Activated CD8-positive, alpha-beta memory T cell treated with anti-CD3 and anti-CD28 coated beads for 1 hour (primary cell): ENCODE measurements at places on chromosomes 7 and 10.

DNA sequence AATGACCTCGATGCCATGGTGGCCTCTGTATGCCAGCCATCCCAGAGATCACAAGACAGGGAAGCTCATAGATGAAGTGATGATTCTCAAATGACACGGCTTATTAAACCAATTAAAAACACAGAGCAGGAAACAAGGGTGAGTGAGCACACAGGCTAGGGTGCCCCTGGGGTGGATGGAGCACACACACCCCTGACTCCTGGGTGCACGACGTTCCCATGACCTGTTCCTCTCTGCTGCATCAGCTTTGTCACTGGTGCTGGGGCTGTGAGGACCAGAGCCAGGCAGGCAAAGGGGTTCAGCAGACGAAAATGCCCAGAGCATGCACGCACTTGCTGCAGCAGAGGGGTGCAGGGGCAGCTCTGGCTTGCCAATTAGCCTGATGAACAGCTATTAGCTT is 86.5 kb upstream of the LRRC4 start:
- DNase-seq = no peak

DNA sequence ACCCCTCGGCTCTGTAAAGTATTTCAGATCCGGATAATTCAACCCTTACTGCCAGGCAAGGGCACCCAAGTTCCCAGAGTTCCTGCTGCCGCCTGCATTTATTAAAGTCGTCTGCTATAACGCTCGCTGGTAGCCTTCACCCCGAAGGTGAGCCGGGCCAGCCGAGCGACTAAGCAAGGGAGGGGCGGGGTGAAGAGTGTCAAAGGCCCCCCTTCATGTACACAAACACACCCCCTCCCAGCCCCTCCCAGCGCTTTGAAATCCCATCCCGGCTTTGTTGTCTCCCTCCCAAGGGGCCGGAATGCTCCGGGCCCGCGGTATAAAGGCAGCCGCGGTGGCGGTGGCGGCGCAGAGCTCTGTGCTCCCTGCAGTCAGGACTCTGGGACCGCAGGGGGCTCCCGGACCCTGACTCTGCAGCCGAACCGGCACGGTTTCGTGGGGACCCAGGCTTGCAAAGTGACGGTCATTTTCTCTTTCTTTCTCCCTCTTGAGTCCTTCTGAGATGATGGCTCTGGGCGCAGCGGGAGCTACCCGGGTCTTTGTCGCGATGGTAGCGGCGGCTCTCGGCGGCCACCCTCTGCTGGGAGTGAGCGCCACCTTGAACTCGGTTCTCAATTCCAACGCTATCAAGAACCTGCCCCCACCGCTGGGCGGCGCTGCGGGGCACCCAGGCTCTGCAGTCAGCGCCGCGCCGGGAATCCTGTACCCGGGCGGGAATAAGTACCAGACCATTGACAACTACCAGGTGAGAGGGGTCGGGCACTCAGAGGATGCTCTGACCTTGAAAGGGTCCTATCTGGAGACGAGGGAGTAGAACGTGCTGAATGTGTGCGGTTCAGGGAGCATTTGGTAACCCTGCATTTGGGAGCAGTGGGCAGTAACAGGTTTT is at the start of gene DKK1:
Gene DKK1 (plus strand): TSS at position 349 of the 889 bp plus-strand sequence. CDS start 154 bp downstream, at position 503.
- no peak for DNase-seq

DNA sequence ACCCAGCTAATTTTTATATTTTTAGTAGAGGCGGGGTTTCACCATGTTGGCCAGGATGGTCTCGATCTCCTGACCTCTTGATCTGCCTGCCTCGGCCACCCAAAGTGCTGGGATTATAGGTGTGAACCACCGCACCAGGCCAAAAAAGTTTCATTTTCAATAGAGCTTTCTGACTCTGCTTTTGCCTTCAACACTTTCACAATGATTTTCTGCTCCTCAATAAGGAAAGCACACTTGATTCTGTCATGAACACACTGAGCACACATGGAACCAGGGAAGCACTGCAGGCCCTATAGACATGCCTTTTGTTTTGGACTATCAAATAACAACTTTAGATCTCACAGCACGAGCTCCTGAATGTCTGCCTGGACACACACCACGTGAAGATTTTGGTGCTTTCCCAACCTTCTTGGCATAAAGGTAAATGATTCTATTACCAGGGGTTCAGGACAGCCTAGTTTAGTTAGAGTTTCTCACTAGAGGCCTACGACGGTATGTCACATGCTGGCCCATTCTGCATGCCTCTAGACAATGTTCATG is 8.0 kb downstream of the RRP12 start:
- DNase-seq = no peak

DNA sequence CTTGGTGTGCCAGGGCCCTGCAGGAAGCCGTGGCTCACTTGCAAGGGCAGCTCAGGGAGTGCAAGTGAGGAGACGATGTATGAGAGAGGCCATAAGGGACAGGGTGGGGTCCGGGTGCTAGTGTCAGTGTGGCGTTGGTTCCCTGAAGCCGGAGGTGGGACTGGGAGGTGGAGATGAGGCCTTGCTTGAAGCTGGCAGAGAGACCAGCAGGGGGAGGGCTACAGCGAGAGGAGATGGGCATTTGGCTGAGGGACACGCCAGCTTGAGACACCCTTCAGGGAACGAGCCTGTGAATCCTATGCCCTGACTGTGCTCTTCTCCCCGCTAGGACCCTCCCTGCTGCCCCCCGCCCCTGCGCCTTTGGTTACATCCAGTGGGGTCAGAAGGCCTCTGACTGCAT is 529.1 kb downstream of the TCERG1L start:
- no peak for DNase-seq

DNA sequence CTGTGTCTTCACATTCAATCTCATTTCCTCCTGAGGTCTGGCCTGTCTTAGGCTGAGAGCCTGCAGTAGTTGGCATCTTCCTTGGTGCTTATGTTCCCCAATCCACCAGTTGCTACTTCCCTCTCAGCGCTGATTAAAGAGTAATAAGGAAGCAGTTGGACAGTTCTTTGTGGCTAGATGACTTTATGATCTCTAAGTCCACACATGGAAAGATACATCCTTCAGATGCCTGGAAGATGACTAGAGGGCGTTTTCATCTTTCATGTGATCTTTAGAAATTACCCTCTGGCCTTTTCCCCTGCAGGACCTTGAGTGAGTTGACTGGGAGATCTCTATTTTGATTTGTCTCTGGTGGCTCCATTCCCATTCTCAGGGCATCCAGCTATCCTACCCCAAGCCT is 204.5 kb downstream of the GRM3 start:
- DNase-seq = no peak

GRCh38 chr10:52779541-52780390 is 7.2 kb upstream of the MBL2 start:
- DNase-seq = no peak
